ENCODE measurements at places on chromosomes 4 and X. TPM values are rescaled to one million over a fixed set of nuclear protein-coding genes. Genes with fewer than 3 reads are reported as not detected.

The PAGE2B gene
- not detected for polyA plus RNA-seq

The SHROOM2 gene
- 45.7 TPM for polyA plus RNA-seq

The GPR143 gene
- 5.3 TPM for polyA plus RNA-seq

The NPFFR2 gene
- polyA plus RNA-seq = 2.1 TPM

The GASK1B gene
- 75.9 TPM for polyA plus RNA-seq

The ERCC6L gene
- polyA plus RNA-seq = 1.3 TPM

The SPANXA2 gene
- polyA plus RNA-seq = not detected

The HTN1 gene
- 0.08 TPM for polyA plus RNA-seq

The C4orf51 gene
- not detected for polyA plus RNA-seq

The FAM200B gene
- 71.9 TPM for polyA plus RNA-seq

DNA sequence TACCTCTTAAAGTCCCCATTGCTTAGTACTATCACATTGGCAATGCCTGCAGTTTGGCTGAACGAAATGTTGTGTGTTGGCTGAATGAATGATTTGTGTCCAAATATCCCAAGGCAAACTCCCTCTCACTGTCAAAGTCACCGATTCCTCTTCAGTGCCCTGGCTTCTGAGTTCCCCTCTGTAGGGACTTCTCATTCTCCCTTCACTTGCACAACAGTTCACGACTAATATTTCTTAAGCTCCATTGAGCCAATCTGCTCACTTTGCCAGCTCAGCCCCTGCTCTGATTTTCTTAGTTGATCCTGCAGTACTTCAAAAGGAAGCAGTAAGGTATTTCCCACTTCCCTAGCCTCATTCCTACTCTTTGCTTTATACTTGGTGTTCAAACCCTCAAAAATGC is 21.9 kb upstream of the PACRGL start:
- DNase-seq = no peak

DNA sequence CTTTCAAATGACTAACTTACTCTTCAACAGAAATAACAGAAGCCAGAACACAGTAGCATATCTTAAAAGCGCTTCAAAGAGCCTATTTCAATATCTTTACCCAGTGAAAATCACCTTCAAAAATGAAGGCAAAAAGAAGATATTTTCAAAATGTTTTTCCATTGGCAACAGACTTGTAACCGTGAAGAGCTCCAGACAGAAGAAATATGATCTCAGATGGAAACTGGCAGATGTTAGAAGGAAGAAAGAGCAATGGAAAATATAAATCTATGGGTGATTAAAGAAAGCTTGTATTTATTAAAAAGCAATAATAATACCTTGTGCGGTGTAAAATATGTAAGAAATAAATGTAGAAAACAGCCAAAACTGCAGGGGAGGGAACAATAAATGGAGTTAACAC is 35.7 kb downstream of the PRKG2 start:
- no peak for DNase-seq

- DNase-seq = no peak
Observed at GRCh38 chr4:96698831-96699230, 858.9 kb downstream of the PDHA2 start.

DNA sequence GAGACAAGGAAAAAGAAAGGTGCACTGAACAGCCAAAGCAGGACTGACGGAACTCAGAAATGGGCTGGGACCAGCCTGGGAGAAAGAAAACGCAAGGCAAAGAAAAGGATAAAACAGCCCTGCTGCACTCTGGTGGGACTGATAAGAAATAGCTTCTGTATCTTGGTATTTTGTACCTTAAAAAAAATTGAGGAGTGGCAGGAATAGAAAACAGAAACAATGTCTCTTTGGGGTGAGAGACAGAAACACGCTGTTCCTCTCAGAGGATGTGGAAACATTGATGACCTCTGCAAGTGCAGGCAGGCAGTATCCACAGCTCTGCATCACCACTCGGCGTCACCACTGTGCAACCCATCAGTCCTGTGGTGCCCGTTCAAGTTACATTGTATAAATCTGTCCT is 152.5 kb upstream of the SPRY1 start:
- no peak for DNase-seq

- no peak for DNase-seq
Observed at GRCh38 chr4:89823416-89823815, 13.5 kb downstream of the SNCA start.

DNA sequence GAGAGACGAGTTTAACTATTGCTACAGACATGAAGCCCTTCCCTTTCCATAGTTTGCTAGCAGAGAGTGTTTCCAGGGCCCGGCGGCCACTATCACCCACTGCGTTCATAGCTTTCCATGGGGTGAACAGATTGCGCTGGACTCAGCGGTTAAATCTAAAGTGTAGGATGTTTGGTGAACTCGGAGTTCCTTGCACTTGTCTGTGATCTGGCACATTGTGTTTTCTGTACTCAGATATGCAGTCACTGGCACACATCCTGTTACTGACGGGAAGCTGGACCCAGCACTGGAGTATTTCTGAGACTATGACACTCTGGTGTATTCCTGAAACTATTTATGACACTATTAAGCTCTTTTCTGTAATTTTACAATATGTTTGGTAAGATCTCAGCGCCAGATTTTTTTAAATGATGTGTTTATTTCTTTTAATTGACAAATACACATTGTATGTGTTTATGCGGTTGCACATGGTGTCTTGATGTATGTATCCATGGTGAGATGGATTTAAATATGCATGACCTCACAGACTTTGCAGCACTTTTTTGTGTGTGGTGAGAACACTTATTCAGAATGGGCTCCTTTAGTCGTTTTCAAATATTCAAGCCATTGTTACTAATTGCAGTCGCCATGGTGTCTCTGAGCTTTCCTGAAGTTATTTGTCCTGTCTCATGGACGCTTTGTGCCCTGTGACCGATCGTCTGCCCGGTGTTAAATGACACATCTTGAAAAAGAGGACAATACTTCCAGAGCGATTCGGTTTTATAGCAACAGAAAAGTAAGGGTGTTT is 14.1 kb downstream of the CD99 start:
- DNase-seq = peak; percentile 66

DNA sequence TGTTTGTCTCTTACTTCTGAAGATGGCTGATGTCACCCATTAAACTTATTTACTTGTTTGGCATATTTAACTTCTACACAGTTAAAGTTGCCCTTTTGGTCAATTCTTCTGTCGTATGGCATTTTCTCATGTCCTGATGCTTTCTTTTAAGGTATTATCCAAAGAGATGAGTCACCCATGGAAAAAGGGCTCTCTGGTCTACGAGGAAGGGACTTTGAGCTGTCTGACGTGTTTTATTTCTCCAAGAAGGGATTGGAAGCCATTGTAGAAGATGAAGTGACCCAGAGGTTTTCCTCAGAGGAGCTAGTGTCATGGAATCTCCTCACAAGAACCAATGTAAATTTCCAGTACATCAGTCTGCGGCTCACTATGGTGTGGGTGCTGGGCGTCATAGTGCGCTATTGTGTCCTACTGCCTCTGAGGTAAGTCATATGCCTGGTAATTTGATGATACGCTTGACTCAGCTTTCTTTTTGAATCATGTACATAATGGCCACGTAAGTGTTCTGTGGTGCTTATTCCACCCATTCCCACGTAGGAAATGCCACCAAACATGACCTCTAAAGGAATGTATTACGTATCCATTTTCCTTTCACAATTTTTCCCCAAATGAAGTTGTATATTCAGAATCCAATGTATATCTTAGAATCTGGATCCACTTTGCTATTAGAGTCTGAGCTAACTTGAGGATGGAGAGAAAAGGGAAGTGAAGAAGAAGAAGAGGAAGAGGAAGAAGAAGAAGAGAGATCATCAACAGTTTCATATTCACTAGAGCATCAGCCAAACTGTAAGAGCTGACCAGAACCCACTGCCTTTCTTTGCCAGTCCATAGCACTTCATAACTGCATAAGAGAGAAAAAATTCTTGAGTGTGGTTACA is 45.7 kb downstream of the GPAT3 start:
- no peak for DNase-seq

GRCh38 chr4:153728151-153728550 is 31.7 kb downstream of the RNF175 start:
- no peak for DNase-seq

DNA sequence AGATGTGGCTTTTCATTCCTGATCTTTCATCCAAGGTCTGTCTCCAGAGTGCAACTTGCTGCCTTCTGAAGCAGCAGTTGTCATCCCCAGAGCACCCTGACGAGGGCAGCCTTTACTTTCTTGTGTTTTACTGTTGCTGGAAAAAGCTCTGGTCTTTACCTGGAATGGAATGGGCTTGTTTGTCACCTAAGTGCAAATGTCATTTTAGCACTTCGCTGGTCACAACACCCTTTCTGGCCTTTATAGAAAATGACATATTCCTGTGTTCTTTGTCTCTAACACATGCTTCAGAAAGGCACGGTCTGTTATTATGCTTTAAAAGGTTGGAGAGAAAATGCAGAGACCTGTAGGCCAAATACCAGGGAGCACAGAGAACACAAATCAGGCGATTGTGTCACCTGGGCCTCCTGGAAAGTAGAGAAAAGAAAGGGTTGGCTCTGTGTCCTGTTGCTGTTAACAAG is 332.7 kb upstream of the IGFBP7 start:
- DNase-seq = no peak

- DNase-seq = no peak
Observed at GRCh38 chrX:23066588-23067281, 67.0 kb downstream of the DDX53 start.

DNA sequence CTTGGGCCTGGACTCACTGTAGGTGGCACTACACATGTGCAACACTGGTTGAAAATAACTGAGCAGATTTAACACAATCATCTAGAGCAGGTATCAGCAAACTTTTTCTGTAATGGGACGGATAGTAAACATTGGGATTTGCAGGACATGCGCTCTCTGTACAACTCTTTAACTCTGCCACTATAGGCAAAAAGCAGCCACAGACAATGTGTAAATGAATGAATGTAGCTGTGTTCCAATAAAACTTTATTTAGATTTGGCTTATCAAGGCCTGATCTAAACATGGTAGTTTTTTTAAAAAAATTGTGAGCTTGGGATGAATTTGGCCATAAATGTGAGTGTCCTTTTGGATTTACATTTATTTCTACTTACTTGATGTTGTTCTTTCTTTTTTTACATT is 407.3 kb downstream of the FAT4 start:
- DNase-seq = no peak

GRCh38 chrX:3450881-3451570 is 104.6 kb upstream of the MXRA5 start:
- no peak for DNase-seq

DNA sequence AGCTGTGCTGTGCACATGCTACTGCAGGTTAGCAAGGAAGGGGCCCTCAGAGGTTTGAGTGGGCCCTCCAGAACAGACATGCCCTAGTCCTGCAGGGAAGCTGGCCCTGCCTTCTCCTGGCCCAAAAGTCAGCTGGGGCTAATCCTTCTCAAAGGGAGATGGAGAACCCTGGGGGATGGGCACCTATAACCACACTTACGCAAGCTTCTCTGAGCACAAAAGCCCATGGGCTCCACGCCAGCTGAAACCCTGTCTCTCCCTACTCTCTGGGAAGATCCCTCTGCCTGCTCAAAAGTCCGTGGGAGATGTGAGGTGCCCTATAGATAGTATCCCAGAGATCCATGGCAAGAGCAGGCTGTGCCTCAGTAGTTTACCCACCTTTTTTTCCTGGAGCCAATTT is 58.9 kb upstream of the DKK2 start:
- DNase-seq = no peak

- no peak for DNase-seq
Observed at GRCh38 chrX:72130762-72131250, 909 bp downstream of the RTL5 start.

DNA sequence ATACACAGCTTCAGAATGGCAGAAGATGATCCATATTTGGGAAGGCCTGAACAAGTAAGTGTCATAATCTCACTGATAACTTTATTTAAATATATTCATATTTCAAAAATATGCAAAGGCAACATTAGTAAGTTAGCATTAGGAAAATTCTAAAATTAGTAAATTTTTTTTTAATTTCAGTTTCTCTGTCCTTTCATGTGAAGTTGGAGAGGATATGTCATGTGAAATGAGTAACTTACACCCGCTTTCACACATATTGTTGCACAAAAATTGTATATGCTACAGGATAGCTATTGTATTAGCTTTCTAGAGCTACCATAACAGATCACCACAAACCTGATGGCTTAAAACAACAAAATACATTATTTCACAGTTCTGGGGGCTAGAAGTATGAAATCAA is 24.3 kb downstream of the NFKB1 start:
- DNase-seq = no peak

DNA sequence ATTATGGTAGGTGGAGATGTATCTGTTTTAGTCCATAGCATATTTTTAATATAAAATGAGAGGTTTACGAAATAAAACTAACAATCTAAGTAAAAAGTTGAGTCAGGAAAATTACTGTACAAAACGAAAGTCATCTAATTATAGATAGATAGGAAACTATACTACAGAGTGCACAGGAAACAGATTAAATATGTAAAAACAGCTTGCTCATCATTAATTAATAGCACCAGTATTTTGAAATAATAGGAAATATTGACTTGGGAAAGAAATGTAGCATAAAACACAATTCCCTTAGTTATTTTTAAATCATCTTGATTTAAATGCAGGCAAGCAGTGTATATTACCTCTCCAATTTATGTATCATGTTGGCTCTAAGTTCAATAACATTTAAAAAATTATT is 227.9 kb downstream of the GPM6A start:
- DNase-seq = no peak

DNA sequence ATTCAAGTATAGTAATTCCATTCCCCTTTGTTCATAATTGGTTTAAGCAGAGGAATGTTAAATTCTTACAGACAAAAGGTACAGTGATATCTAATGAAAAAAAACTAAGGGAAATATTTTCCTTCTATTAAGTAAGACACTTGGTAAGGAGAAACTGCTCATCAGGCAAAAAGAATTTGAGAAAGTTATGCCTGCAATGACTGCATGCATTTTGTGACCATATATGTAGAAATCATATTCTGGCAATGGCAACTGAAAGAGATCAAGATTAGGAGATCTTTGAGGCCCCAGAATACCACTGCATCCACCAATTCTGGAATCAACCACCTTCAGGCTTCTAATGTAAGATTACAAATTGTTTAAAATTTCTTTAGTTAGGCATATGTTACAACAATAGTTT is 364.8 kb downstream of the PCDH10 start:
- DNase-seq = no peak

GRCh38 chr4:123698556-123698955 is 302.0 kb downstream of the SPRY1 start:
- DNase-seq = no peak

DNA sequence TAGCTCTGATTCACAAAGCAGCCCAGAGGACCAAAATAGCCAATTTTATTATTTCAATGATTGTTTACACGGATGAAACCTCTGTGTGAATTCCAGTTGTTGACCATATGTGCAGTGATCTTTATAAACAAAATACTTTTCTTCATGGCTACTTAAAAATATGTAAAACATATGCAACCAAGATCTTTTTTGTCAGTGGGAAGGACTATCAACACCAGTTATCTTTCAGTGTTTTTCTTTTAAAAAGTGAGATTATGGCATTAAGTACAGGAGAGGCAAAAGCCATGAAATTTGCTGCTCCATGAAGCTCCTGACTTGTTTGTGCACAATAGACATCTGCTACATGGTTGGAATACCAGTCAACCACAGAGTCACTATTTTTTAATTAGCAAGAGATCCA is 184.4 kb downstream of the DKK2 start:
- DNase-seq = no peak

Data from spinal cord (tissue), 10 donors.